HT1080 (cell line): ENCODE measurements at places on chromosomes 3 and 15. TPM values are rescaled to one million over a fixed set of nuclear protein-coding genes. Genes with fewer than 3 reads are reported as not detected.

The ZXDC gene
- total RNA-seq = 25.5 and 31.7 TPM in 2 replicates

The NR1D2 gene
- 29.6 and 46.4 TPM in 2 replicates for total RNA-seq

The IGF1R gene
- total RNA-seq = 9.0 and 13.4 TPM in 2 replicates

The SPINT1 gene
- total RNA-seq = 0.35 and 0.63 TPM in 2 replicates

The SLC22A14 gene
- total RNA-seq = not detected in 2 replicates

The FETUB gene
- 1.8 and 1.9 TPM in 2 replicates for total RNA-seq

The DISP2 gene
- 1.0 and 1.8 TPM in 2 replicates for total RNA-seq

The EOGT gene
- total RNA-seq = 27.1 and 31.9 TPM in 2 replicates

The PROK2 gene
- not detected in 2 replicates for total RNA-seq

The SYNPR gene
- not detected in 2 replicates for total RNA-seq

The STAC gene
- 23.3 and 28.3 TPM in 2 replicates for total RNA-seq

The SPATA12 gene
- 0.80 and 1.6 TPM in 2 replicates for total RNA-seq

The DUOXA1 gene
- total RNA-seq = 0.06 and 0.30 TPM in 2 replicates

The STAB1 gene
- not detected in 2 replicates for total RNA-seq

The C3orf52 gene
- 19.4 and 21.5 TPM in 2 replicates for total RNA-seq

The CLSTN2 gene
- 0.23 TPM in 2 replicates for total RNA-seq

The CFAP91 gene
- total RNA-seq = 0.13 TPM in 1 of 2 replicates, not detected in the other

The FBXL22 gene
- 0.60 and 1.9 TPM in 2 replicates for total RNA-seq

The GRM7 gene
- total RNA-seq = 0.13 and 0.27 TPM in 2 replicates

The ANXA2 gene
- total RNA-seq = 3,876 and 3,948 TPM in 2 replicates

The PRR20G gene
- total RNA-seq = not detected in 2 replicates

The PRICKLE2 gene
- 7.6 and 9.5 TPM in 2 replicates for total RNA-seq

The ZDHHC23 gene
- total RNA-seq = 3.0 and 3.9 TPM in 2 replicates

The POLR2M gene
- total RNA-seq = 117 and 253 TPM in 2 replicates

The PLSCR2 gene
- not detected in 2 replicates for total RNA-seq

The RBPMS2 gene
- total RNA-seq = 0.14 TPM in 1 of 2 replicates, not detected in the other

The RNF7 gene
- total RNA-seq = 89.8 and 107 TPM in 2 replicates

The CLRN1 gene
- not detected in 2 replicates for total RNA-seq

The SLC6A11 gene
- not detected in 2 replicates for total RNA-seq

The HHATL gene
- total RNA-seq = not detected in 2 replicates

The FAIM gene
- total RNA-seq = 10.6 and 11.9 TPM in 2 replicates

The KCTD6 gene
- 5.8 and 10.2 TPM in 2 replicates for total RNA-seq

The BOC gene
- total RNA-seq = 10.4 and 15.3 TPM in 2 replicates

The CHCHD6 gene
- 28.7 and 37.9 TPM in 2 replicates for total RNA-seq

The IL5RA gene
- total RNA-seq = not detected in 2 replicates

The LRRC31 gene
- not detected in 2 replicates for total RNA-seq

The ANKUB1 gene
- total RNA-seq = not detected in 2 replicates

The MAP3K13 gene
- 17.6 and 25.6 TPM in 2 replicates for total RNA-seq

The SLC2A2 gene
- not detected in 2 replicates for total RNA-seq

The FAM107A gene
- total RNA-seq = 0.02 TPM in 1 of 2 replicates, not detected in the other

The SAMD7 gene
- not detected in 2 replicates for total RNA-seq

The MON1A gene
- total RNA-seq = 24.0 and 31.1 TPM in 2 replicates

The SH2D7 gene
- total RNA-seq = not detected in 2 replicates

The RPL14 gene
- 916 and 971 TPM in 2 replicates for total RNA-seq

The CHRD gene
- 0.43 and 1.2 TPM in 2 replicates for total RNA-seq

The BFSP2 gene
- total RNA-seq = not detected in 2 replicates

The PEX11A gene
- total RNA-seq = 8.5 and 9.0 TPM in 2 replicates

The SST gene
- total RNA-seq = not detected in 2 replicates

The XYLB gene
- 11.0 and 11.6 TPM in 2 replicates for total RNA-seq

The GABRR3 gene
- not detected in 2 replicates for total RNA-seq

The SERPINI2 gene
- total RNA-seq = not detected in 2 replicates

The GDPGP1 gene
- 6.3 and 6.4 TPM in 2 replicates for total RNA-seq

The KCNMB3 gene
- total RNA-seq = 0.23 and 0.45 TPM in 2 replicates
